ENCODE measurements at places on chromosomes 13 and 19.

- no peak for DNase-seq
Measured at GRCh38 chr19:888581-889385, 4.2 kb downstream of the MED16 start.

DNA sequence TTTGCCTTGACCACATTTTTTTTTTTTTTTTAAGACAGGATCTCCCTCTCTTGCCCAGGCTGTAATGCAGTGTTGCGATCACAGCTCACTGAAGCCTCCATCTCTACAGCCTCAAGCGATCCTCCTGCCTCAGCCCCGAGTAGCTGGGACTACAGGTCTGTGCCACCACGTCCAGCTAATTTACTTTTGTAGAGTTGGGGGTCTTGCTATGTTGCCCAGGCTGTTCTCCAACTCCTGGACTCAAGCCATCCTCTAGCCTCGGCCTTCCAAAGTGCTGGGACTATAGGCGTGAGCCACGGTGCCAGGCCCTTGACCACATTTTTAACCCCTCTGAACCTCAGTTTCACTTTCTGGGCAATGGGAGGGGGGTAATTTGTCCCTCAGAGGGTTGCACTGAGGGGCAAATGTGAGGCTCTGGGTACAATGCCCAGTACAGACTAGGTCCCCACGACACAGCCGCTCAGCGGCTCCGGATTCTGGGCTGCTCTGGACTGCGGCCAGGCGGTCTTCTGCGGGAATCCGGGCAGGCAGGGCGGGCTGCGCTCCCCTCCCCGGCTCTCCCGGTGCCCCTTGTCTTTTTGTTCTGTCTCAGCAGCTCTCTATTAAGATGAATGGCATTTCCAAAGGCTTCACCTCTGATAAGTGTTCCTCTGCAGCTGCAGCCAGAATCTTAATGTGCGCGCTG, 3.8 kb upstream of the ALOX5AP start:
- DNase-seq = no peak

DNA sequence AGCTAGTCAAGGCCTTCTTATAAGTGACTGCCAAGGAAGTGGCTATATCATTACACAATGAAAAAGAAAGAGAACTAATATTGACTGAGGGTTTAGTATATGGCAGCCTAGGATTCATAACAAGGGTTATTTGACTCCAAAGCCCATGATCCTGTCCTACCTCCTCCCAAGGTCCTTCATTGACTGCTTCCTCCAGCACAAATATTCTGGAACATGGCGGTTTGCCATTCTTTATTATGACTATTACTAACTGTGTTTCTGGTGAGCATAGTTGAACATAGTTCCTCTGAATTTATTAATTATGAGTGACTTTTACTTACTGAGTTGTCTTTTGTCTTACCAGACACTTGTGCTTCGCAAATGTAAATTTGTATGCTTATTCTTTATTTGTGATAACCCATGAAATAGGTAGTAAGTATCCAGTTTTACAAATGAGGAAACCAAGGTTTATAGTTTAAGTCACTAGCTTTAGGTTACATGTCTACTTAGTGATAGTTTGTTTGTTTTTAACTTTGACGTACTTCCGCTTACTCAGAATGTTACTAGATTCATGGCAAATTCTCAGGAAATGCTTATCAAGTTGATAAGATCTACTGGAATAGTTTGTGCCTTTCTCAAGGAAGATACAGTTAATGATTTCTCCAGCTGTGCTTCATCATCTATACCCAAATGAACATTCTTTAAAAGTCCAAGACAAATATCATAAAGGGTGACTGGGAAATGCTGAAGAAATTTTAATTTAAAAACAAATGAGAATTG, 15.5 kb upstream of the DCLK1 start:
- no peak for DNase-seq

GRCh38 chr13:106981051-106981450, 413.1 kb upstream of the ARGLU1 start:
- DNase-seq = no peak

GRCh38 chr19:17963936-17964691, 2.8 kb upstream of the KCNN1 start:
- no peak for DNase-seq

DNA sequence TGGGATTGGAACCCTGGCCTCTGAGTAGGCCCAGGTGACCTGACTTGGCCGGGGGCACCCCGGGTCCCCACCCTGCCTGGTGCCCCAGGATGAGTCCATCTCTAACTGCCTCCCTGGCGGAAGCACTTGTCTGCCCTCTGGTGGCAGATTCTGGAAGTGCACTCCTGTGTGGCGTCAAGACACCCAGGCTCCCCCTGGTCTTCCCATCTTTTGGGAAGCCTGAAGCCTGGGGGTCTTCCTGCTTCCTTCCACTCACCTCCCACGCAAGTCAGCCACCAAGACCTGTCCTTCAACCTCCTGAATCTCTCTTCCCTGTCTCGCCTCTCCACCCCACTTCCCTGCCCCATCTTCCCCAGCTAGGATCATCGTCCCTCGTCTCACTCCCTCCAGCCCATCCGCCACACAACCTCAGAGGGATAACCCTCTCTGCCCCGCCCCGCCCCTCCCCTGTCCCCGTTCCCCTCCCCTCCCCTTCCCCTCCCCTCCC, 7.4 kb downstream of the RABAC1 start:
- DNase-seq = peak; percentile 71

- peak; percentile 76 for DNase-seq
Measured at GRCh38 chr19:13149628-13150186, 468 bp downstream of the STX10 start.
